ENCODE measurements at places on chromosomes 5 and 9.

DNA sequence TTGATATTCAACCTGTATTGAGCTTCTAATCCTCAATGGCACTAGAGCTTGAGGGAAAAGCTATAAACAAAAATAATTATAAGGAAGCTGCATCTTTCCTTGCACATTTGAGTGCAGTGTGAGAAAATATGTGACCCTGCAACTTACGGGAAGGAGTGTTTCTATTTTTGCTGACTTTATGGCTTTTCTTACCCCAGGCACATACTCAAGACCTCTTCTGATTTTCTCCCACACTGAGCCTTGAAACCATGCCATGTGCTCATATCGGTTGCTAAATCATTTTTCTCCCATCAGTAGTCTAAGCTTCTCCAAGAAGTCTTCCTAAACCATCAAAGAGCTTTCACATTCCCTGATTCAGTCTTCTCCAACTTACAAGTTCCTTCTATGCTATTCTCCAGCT, 91.5 kb downstream of the CDH6 start:
- DNase-seq, result no peak

DNA sequence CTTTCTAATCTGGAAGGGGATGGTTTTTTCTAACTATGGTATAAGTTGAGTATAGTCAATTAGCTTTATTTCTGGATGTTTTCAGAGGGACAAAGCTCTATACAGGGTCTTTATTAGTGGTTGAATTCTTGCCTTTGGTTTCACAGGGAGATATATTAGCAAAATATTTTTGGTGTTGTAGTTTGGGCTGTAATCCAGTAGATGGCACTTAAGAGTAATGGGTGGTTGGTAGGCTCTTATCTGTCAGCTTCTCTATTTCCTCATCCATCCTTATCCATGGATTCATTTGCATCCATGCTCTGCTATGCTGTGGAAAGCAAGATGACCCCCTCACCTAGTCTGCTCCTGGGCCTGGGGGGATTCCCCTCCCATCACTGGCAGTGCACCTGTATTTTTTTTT, 363.6 kb upstream of the CYLC2 start:
- DNase-seq, result no peak

DNA sequence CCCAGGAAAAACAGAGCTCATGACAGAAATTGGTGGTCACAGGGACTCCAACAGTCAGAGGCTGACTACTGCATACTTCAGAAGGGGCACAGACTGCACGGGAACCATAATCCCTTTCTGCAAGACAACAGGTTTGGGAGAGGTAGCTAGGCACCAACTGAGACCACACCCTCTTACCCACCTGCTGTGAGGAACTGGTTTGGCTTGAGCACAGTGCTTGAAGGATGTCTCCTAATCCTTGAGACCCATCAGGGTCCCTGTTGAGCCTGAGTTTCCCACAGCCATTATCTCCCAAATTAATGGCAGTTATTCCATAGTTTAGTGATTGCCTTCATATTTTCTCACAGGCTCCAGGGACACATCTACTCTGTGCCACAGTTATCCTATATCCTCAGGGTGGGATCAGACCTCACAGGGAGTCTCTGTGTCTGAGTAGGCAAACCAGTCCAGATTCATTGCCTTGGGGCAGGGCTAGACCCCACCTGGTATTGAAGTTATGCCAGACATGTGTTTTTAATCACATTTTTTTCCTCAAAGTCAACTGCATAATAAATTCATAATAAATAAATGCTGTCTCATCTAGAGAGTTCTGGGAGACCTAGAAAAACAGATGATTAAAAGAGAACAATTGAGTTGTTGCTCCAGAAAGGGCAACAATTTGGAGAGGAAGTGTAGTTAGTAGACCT, 9.3 kb upstream of the CAST start:
- DNase-seq, result no peak

DNA sequence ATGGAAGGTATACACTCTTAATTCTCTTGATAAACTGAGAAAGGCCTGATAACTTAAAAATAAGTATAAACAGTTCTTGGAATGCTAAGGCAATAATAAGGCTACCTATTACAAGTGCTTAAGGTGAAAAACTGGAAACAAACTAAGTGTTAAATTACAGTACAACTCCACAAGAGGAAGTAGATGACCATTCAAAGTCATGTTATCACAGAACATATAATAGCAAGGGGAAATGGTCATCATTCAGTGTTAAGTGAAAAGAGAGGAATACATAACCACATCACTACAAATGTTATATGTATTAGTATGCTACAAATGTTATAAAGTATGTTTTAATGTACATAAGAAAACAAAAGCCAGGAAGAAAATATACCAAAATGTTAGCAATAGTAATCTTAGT, 135.9 kb downstream of the CCDC192 start:
- DNase-seq, result no peak

GRCh38 chr9:135273008-135273407, 185.5 kb downstream of the OLFM1 start:
- DNase-seq, result no peak

- no peak for DNase-seq
These were observed at the start of gene GABRA1 for GRCh38 chr5:161847941-161848391. GABRA1 (plus strand) TSS chr5:161848120; CDS start chr5:161850811, 2,691 bp downstream.

DNA sequence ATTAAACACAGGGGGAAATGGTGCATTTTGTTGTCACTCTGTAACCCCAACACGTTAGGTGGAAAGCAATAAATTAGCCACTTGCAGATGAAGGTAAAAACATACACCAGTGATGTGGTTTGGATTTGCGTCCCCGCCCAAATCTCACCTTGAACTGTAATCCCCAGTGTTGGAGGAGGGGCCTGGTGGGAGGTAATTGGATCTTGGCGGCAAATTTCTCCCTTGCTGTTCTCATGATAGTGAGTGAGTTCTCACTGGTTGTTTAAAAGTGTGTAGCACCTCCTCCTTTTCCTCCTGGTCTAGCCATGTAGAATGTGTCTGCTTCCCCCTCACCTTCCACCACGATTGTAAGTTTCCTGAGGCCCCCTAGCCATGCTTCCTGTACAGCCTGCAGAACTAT, 17.2 kb downstream of the EPB41L4A start:
- no peak for DNase-seq

- DNase-seq, result no peak
These were observed 55.9 kb downstream of the DAP start for GRCh38 chr5:10704949-10705621.

DNA sequence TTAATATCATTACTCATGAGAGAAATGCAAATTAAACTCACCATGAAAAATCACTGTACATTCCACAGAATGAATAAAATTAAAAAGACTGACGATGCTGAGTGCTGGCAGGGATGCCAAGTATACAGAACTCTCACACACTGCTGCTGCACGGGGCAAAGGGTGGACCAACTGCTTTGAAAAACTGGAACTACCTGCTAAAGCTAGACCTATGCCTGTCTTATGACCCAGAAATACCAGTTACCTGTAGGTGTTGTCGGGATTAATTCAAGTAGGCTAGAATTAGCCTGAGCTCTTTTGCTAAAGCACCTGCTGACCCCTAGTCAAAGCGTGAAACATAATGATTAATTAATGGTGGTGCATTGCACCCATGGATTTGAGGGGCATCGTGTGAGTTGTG, 36.5 kb upstream of the ANKRD18A start:
- no peak for DNase-seq

GRCh38 chr9:99885747-99886146, 20.7 kb upstream of the STX17 start:
- no peak for DNase-seq

GRCh38 chr9:81669866-81670265, 19.5 kb downstream of the TLE1 start:
- no peak for DNase-seq

DNA sequence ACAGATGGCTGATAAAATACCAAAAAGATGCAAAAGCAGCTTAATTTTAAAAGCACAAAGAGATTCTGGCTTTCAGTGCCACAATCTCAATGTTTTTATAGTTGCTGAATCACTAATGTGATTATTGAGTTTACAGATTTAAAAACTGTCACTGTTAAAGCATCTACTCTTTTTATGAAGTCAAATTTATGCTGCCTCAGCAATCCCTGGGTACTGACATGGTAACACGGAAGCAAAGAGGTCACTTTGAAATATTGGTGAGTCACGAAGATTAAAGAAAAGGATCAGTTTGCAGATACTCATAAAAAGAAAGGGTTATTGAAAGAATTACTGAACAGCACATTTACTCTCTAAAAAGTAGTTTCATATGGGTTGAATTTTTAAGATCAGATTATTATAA, 39.7 kb upstream of the HMGCS1 start:
- no peak for DNase-seq

- no peak for DNase-seq
These were observed 101.3 kb upstream of the PHYKPL start for GRCh38 chr5:178333821-178334481.

DNA sequence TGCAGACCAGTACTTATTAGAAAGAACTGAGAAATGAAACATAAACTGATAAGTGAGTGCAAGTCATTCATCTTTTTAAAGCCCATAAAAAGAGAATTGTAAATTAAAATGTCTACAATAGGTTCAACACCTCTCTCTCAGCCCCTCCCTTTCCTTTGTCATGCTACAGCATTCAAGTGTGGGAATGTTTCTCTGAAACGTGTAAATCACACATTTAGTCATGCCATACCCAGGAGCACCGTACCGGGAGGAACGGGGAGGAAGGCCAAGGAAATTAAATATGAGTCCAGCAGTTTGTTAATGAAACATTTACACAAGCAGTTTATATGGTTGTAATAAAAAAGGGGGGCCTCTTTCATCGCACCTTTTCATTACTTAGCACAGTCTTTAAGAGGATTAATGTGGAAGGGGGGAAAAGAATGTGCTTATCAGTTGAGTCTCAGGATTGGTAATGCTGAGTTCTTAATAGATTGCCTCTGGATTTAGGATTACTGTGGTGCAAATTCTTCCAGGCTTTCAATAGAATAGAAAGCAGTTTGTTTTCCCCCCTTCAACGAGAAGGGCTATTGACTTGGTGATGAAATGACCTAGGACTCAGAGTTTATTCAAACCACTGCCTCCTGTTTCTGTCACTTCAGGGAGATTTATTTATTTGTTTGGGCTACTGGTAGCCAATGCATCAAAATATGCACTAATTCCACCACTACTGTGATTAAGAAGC, 176.0 kb upstream of the ZNF608 start:
- DNase-seq, result no peak

DNA sequence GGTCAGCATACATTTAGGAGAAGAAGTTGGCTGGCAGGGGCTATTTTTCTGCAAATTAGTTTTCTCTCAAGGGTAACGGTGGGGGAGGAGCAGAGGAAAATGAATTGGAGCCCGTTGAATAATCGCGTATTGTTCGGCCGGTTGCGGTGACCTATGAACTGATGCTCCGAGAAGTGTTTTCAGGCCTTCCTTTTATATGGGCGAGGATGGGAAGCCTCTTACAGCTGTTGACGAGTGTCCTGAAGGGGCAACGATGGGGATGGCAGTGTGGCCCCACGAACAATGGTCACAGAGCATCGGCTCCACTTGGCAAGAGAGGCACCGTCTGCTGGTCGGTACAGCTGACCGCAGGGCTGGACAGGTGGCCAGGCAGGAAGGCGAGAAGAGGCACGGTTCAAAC, 400.7 kb downstream of the ZSWIM6 start:
- DNase-seq, result no peak

GRCh38 chr9:76162751-76163500, 231.3 kb downstream of the RFK start:
- no peak for DNase-seq

- DNase-seq, result no peak
These were observed 650.8 kb downstream of the IRX1 start for GRCh38 chr5:4246447-4246846.

- no peak for DNase-seq
These were observed 252.5 kb downstream of the TRIM32 start for GRCh38 chr9:116939614-116940013.

DNA sequence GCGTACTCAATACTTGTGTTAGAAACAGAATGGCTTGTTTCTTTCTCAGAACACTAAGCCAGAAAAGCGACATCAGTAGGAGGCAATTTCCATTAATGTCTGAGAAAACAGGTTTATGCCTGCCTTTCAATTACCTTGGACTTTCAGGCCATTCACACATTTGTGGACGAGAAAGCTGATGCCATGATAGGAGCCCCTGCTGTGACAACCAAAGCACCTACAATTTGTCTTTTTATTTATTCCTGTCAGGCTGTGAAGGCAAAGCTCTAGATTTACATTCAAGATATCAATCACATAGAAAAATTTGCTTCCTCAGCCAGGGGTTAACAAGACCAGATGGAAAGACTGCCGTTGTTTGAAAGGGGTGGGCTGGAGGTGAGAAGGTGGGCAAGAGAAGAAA, 76.2 kb downstream of the C7 start:
- no peak for DNase-seq

DNA sequence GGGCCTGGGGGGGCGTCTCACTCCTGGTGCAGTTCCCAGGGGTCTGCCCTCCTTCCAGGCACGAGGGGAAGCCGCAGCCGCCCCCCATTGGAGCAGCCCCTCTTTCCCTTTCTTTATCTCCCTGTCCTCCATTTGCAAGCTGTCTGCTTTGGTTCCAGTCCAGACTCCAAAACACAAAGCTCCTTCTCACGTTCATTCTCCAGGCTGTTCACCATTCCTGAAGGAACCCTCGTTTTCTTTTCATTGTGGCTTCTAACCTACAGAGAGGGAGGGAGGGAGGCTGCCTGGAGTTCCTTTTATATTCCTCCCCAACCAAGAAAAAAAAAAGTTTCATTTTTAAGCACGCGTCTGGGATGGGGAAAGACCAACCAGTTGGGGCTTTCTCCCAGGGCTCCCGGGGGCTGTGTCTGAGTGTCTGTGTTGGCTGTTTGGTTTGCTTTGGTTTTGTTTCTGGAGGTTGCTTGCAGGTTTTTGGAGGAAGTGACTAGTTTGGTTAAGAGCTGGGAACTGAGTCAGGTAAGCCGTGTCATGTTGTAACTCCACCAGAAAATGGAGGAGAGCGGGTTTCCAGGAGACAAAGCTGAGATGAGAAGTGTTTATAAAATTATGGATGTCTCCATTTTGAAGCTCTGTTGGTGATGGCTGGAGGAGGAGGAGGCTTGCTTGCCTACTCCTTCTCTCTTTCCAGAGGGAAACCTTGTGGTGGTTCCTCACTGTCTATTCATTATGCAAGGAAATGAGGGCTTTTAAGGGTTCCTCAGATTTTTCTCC, 1.6 kb downstream of the ZNF462 start:
- no peak for DNase-seq

DNA sequence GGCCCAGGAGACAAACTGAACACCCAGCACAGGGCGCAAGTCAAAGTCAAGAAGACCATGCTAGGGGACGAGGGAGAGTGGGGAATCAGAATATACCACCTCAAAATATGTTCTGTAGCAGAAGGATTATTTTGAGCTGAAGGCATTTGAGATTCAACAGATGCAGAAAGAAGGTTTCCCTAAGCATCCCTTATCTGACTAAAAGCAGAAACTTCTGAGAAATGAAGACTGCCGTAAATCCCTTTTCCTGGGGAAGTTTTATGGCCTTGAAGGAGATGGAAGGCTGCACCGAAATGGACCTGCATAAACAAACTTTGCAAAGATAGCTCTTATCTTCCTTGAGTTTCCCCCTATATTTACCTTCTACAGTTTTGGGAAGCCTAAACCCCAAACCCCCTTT, 72.8 kb downstream of the PTTG1 start:
- DNase-seq, result no peak
